ENCODE measurements at places on chromosomes 12 and 14.

DNA sequence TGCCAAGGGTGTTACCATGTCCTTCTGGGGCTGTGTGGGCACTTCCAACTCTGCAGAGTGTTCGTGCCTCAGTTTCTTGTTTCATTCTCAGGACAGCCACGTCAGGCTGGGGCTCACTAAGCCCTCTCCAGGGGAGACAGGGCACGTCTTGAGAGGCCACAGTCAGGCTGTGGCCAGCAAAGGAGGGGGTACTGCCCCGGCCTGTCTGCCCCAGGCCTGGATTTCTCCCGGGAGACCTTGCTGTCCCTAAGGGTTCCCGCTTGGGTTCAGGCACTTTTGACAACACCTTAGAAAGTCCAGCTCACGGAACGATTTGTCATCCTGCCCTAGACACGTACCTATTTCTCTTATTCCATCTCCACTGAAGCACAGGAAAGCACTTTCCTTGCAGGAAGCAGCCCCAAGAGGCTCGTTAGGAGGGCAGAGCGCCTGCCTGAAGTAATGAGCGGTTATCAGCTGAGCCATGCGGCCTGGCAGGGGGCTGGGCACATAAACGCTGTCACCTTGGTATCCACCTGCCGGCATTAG lies 290.4 kb upstream of the RTL1 start:
- DNase-seq: no peak

GRCh38 chr12:63068857-63069442 lies 82.1 kb downstream of the AVPR1A start:
- DNase-seq: peak; percentile 88

DNA sequence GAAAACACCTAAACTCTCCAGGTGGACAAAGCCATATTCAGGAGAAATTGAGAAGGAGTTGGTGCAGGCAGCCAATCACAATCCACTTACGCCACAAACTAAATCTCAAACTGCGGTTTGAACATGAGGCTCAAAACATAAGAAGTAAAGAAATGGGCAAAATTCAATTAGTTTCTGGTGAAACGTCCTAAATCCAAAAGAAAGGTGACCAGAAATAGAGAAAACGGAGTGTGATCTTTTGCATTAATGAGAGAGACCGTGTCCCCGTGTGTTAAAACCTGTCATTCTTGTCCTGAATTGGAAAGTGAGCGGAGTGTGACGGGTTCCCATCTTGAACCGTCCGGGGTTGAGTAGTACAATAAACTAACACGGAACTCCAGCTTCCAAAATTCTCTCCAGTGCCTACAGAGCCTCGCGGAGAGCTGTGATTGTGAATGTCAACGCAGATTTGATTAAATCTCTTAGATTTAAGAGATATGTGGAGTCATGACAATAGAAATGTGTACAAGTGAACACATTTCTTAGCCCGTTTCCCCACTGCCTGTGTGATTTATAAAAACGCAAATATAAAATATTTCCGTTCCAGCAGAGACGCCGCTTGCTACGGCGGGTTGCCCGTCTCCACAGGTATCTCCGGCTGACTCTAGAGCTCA lies 595 bp upstream of the METAP2 start:
- peak; percentile 62 for DNase-seq

DNA sequence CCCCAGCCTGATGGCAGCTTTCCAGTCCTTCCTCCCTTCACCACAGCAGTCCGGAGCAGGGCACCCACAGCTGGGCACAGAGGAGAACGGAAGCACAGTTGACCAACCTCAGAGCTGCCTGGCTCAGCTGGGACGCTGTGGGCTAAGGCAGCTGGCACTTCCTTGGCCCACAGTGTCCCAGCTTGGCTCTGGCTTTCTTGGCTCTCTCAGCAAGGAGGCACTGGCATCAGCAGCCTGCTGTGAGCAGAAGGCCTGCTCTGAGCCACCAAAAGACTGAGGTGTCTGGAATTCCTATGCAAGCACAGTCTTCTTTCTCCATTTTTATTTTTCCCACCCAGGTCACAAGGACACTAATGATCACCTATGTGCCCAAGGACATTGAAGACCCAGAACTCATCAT lies 32.6 kb downstream of the NGB start:
- no peak for DNase-seq

GRCh38 chr12:108620236-108620879 lies 13.3 kb downstream of the SELPLG start:
- peak; percentile 68 for DNase-seq

Data from hematopoietic multipotent progenitor cell treated with erythropoietin and hydrocortisone succinate and interleukin-3 and kit ligand, for 4 days (in vitro differentiated cells).